ENCODE measurements at places on chromosomes 6 and 20.

GRCh38 chr6:168985705-168986104, 267.9 kb downstream of the THBS2 start:
- no peak for DNase-seq

- DNase-seq: peak; percentile 25
These were observed 17.0 kb downstream of the UQCC2 start for GRCh38 chr6:33694401-33694931.

DNA sequence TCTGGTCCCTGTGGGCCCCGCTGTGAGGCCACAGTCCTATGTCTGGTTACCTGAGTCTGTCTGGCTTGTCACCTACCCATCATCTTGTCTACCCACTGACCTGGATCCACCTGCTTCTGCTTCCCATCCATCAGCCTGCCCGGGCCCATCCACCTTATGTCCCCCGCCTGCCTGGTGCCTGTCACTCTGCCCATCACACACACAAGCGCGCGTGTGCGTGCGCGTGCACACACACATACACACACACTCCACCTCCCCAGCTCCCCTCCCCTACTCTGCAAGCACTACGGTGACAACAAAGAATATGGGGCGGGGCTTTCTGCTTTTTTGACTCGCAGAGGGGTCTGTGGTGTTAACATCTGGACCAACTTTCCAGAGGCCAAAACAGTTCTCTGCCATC, 8.0 kb downstream of the CDH22 start:
- no peak for DNase-seq

- peak; percentile 51 for DNase-seq
These were observed 431 bp downstream of the LOC128125822 start for GRCh38 chr6:63572747-63573075.

DNA sequence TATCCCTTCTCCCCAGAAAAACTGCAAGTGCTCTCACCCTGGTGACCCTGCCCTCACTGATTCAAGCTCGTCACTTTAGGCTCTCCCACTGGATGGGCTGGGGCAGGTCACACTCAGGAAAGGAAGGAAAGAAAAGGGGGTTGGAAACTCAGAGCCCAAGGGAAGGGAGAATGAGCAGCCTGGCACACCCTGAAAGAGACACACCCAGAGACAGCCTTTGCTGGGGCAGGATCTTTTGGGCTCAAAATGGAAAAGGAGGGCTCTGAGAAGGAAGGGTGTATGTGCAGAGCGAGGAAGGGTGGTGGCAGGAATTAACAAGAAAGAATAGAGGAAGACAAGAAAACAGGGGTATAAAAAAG, 2.5 kb downstream of the PPP1R18 start:
- DNase-seq: no peak

GRCh38 chr6:143215771-143216170, 155.1 kb downstream of the AIG1 start:
- DNase-seq: no peak

DNA sequence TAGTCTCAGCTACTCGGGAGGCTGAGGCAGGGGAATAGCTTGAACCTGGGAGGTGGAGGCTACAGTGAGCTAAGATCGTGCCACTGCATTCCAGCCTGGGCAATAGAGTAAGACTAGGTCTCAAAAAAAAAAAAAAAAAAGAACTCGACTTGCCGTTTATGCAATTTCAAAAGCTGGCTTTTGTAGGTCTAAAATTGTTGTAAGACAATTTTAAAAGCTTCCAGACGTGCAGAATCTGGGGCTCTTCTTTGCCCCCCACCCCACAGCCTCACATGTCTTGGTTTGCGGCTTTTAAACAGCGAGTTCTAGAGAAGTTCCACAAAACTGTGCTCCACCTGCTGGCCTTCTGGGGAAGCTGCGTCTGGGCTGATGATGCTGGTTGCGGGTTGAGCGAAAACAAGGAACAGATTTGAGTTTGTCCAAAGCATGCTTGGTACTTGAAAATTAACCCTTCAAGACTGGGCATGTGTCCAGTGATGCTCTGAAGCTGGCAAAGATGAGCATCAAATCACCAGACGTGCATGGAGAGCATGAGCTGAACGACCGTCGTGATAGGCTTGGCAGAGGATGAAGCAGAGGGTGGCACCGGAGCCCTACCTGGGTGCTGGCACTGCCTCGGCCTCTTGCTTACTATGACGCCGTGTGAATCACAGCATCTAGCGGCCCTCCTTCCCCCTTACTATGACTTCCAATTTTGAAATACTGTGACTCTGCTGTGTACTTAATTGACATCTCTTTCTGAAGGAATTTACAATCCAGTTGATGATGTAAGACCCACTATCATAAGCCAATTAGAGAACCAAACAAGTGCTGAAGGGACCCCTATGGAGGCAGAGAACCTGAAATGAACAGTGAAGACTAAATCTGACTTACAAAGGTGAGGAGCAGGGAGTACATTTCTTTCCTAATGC, 171.4 kb downstream of the GMPR start:
- DNase-seq: no peak

DNA sequence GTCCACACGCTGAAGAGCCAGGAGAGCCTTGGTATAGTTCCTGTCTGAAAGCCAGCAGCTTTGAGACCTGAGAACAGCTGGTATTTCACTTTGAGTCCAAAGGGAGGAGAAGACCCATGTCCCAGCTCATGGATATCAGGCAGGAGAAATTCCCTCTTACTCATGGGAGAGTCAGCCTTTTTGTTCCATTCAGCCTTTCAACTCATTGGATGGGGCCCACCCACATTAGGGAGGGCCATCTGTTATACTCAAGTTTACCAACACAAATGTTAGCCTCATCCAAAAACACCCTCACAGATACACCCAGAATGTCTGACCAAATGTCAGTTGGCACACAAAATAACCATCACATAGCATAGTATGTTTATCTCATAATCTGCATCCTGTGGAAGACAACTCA, 80.1 kb downstream of the GMDS start:
- no peak for DNase-seq

GRCh38 chr20:36147690-36148089, 6.8 kb upstream of the EPB41L1 start:
- DNase-seq: no peak

DNA sequence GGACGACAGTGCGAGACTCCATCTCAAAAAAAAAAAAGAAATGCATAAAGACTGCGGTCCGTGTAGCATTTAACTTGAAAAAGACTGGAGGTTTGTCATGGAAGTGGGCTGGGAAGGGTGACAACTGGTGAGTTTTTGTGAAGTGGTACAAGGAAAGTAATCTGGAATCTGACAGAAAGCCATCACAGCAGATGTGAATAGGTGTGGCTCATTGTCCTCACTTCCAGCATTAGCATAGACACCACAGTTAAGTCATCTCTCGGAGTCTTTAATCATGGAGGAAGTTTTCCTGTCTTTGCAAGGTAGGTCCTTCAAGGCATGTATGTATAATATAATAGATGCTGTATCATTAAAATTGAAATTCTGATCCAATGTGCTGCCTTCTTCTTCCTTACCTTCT, 453.2 kb downstream of the TFAP2A start:
- DNase-seq: no peak

- no peak for DNase-seq
These were observed 126.2 kb upstream of the ARID1B start for GRCh38 chr6:156650896-156651390.

DNA sequence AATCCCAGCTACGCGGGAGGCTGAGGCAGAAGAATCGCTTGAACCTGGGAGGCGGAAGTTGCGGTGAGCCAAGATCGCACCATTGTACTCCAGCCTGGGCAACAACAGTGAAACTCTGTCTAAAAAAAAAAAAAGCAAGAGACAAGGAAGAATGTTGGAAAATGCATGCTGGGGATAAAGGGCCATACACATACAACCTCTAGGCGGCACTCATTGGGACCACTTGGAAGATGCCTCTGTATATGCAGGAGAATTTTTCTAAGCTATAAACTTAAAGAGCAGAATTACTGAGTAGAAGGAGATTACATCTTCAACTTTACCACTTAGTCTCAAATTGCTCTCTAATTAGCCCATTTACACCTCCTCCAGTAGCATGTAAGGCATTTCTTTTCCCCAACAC, 42.8 kb downstream of the ZBTB9 start:
- no peak for DNase-seq

- no peak for DNase-seq
These were observed 14.2 kb downstream of the TRAF3IP2 start for GRCh38 chr6:111591370-111591900.

GRCh38 chr20:50560867-50561266, 50.7 kb downstream of the PTPN1 start:
- DNase-seq: no peak

- no peak for DNase-seq
These were observed 206.8 kb upstream of the FOXQ1 start for GRCh38 chr6:1104988-1105670.

- no peak for DNase-seq
These were observed 9.8 kb upstream of the PNISR start for GRCh38 chr6:99434702-99435530.

DNA sequence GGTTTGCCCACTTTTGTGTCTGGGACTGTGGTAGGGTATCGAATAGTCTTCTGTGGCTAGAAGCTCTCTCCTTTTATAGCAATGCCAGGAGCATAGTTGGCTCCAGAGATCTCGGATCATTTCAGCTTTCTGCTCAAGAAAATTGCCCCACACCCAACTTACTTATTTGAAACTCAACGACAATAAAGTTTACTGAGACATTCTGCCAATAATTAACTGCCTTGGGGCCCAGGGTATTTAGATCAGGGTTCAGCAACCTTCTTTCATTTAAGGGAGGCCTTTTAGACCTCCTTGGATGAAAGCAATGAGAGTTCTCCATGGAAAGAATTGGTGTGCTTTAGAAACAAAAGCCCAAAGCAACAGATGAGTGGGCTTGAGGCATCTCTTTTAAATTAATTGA, 53.8 kb upstream of the GMPR start:
- DNase-seq: no peak

DNA sequence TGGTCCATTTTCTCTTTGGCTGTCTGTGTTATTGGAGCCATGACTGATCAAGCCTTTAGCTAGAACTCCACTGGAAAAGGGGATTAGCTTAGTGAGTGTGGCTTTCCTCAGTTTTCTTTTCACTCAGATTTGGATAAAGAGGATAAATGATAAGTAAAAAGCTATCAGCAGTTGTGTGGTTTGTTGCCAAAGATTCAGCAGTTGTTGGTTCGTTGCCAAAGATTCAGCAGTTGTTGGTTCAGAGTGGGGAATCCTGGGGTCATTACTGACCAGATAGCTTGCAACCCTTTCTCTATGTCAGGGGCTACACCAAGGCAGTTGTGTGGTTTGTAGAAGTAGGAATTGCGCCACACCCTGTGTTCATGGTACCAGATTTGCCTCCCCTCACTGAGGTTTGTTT, 107.7 kb upstream of the SCP2D1 start:
- DNase-seq: no peak

DNA sequence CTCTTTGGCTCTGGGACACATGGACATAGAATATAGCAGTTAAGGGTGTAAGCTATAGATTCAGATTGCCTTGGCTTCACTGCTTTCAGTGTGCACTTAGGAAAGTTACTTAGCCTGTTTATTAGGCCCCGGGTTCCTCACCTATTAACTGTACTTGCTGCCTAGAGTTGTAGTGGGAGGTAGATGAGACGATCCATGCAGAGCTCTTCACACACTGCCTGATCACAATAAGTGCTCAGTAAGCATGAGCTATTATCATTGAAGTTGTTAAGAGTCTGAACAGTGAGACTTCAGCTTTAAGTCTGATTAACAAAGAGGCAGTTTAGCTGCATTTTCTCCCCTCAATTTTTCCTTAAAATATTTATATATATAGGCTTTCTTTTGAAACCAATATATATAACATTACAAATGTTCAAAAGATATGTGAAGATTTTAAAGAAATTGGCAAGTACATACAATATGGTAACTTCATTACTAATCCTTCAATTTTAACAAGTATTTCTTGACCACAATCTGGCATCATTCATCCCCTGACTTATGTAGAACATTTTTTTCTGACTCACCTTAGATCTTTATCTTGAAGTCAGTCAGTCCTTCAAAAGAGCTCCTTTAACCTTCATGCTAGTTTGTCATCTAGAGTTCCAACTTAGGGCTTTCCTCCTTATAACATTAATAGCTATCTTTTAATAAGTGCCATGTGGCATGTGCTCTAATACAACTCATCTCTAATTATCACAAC, 20.5 kb upstream of the SUPT3H start:
- DNase-seq: no peak

DNA sequence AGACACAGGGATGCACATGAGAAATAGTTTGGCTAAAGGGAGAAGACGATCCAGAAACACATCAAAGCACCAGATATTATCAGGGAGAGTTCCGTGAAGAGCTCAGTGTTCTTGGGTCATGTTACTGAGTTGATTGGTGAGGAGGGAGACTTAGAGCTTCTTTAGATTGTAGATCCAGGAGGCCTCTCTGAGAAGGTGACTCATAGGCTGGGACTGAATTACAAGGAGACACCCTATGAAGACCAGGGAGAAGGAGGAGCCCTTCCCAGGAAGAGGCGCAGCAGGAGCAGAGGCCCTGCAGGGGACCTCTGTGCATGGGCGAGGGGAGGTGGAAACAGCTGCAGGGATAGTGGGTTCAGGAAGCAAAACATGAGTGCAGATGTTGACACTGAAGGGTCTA, 196.5 kb downstream of the SLC24A3 start:
- DNase-seq: no peak

DNA sequence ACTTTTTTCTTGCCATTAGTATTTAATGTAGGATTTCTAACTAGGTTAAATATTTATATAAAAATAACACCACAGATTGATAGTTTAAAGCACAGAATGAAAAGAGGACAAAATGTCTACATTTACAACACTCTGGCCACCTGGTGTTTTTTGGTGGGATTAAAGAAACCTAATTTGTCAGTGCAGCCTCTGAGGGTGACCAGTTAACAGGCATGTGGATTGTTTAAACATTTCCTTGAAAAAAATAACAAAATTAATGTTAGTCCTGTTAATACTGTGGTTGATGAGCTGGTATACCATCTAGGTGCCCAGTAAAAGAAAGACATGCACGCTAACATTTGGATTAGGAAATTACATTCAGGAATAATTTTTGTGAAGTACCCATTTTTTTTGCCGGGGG, 8.8 kb downstream of the SLC9A8 start:
- no peak for DNase-seq

GRCh38 chr20:2752567-2753460, 47.6 kb downstream of the CPXM1 start:
- no peak for DNase-seq

- DNase-seq: no peak
These were observed 78.3 kb downstream of the CD109 start for GRCh38 chr6:73774311-73774774.

GRCh38 chr6:157265186-157265585, 58.1 kb downstream of the TMEM242 start:
- no peak for DNase-seq

GRCh38 chr20:62156592-62157386, 13.2 kb downstream of the SS18L1 start:
- DNase-seq: peak; percentile 29

GRCh38 chr6:34919651-34920050, 30.6 kb downstream of the ANKS1A start:
- no peak for DNase-seq

GRCh38 chr20:58239216-58239615, 10.8 kb upstream of the ANKRD60 start:
- DNase-seq: no peak

- no peak for DNase-seq
These were observed 715.6 kb upstream of the NRSN1 start for GRCh38 chr6:23410439-23410838.

GRCh38 chr20:47964149-47964548, 178.9 kb upstream of the SULF2 start:
- DNase-seq: no peak

Data from activated gamma-delta T cell (primary cell).